ENCODE measurements at places on chromosomes 7 and 10. TPM values are rescaled to one million over a fixed set of nuclear protein-coding genes. Genes with fewer than 3 reads are reported as not detected.

GRCh38 chr10:75825235-75825634 is 393.8 kb downstream of the LRMDA start:
- DNase-seq, result no peak

DNA sequence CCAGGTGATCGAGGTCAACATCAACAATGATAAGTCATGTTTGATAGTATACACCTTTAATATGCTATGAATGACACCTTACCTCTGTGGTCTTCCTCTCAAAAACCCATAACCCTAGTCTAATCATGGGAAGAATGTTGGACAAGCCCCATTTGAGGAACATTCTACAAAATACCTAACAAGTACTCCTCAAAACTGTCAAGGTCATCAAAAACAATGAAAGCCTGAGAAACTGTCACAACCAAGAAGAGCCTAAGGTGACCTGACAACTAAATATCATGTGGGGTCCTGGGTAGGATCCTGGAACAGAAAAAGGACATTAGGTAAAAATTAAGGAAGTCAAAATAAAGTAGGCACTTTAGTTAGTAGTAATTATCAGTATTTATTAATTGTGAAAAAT is 5.9 kb upstream of the NUDCD3 start:
- no peak for DNase-seq

Gene LIPN
- not detected for total RNA-seq

- DNase-seq, result no peak
Measured at GRCh38 chr7:128831178-128831993, 1.2 kb downstream of the FLNC start.

DNA sequence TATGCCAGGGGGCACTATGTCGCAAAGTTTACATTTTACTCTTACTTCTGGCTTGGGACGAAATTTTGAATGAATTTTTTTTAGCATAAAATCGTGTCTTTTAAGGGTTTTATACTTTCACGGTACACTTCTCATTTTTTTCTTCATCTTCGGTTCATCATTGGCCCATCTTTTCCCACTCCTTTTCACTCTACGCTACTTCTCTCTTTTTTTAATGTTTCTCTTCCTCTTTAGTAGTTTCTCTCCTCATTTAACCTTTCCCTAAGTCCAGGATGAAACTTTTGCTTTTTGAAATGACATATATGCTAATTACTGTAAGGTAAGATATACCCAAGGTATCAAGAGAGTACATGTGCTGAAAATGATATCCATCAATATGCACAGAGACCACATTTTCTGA is 39.5 kb downstream of the C7orf33 start:
- DNase-seq, result no peak

- DNase-seq, result peak; percentile 44
Measured at GRCh38 chr7:129911790-129912189, 41.0 kb downstream of the UBE2H start.

GRCh38 chr10:122949296-122949695 is 4.7 kb downstream of the C10orf88 start:
- DNase-seq, result no peak

GRCh38 chr10:87867453-87867852 is 4.0 kb downstream of the PTEN start:
- DNase-seq, result no peak

Gene OR9A2
- not detected for total RNA-seq

- DNase-seq, result no peak
Measured at GRCh38 chr10:84190621-84191020, 3.7 kb upstream of the CDHR1 start.

DNA sequence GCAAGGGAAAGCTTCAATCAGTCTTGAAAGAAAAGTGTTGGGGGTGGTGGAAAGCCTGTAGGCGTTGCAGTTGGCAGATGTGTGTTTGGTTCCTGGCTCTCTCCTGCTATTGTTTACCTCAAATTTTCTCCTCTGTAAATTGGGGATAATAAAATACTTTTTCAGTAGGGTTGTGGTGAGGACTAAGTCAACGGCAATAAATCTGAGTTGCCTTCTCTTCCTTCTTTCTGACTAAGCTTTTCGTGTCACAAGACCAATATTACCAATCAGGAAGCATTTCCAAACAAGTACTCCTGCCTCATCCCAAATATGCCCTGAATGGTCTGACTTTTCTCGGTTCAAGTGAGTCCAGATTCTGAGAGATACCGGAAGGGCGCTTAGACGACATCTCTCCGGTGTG is 54.0 kb downstream of the CREB5 start:
- no peak for DNase-seq

DNA sequence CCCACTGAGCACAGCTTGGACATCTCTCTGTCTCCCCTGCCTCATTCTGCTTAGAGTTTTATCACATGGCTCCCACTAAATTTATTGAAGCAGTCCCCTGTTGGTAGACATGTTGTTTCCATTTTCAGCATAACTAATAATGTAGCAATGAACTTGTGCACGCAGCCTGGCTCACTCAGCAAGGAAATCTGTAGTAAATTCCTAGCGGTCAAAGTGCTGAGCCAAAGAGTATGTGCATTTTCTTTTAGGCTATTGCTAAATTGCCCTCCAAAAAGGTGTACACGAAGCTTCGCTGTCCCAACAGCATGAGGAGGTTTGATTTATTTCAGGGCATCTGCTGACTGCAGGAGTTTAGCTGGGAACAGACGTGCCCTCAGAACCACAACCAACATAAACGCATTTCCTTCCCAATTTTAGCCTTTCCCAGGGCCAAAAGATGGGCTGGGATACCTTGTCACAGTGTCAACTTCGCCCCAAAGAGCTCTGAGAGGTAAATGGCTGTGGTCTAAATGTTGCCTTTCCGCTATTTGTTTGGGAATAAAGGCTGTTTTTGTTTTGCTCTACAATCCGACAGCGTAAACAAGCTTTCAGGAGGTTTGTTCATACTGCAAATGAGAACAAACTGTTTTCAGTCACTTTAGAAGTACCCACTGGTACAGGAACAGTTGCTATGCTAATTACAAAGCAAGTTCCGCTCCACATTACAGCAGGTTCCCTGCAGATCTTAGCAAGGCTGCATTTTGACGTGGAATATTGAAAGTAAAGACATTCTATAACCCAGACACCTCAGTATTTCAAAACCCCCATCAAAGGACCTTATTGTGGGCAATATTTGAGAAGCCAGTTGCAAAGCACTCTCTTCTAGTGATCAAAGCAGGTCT is 16.8 kb downstream of the VSIR start:
- DNase-seq, result no peak

DNA sequence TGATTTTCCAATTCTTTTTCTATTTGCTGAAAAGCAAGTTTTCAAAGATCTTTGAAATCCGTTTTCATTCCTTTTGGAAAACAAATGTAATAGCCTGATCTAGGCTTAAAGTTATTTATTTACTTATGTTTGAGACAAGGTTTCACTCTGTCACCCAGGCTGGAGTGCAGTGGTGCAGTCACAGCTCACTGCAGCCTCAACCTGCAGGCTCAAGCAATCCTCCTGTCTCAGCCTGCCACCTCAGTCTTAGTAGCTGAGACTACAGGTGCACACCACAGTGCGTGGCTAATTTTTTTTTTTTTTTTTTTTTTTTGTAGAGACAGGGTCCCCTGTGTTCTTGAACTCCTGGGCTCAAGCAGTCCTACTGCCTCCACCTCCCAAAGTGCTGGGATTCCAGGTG is 4.6 kb downstream of the ST7 start:
- no peak for DNase-seq

Gene NEBL
- not detected for total RNA-seq

DNA sequence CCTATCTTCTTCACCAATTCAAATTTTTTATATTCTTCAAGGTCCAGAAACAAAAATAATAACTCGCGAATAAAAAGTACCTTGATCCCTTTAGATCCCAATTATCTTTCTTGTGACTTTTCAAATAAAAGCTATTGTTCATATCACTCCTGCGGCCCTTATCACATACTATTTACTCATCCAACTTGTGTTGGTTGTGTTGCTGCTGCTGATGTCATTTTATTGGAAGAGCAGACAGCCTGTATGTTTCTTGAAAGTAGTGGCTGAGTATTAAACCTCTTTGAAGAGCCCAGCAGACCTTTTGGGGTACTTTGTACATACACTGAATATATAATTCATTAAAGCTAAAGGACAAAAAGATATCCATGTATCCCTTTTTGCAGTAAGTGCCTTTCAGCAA is 231.7 kb downstream of the CTNNA3 start:
- DNase-seq, result no peak

DNA sequence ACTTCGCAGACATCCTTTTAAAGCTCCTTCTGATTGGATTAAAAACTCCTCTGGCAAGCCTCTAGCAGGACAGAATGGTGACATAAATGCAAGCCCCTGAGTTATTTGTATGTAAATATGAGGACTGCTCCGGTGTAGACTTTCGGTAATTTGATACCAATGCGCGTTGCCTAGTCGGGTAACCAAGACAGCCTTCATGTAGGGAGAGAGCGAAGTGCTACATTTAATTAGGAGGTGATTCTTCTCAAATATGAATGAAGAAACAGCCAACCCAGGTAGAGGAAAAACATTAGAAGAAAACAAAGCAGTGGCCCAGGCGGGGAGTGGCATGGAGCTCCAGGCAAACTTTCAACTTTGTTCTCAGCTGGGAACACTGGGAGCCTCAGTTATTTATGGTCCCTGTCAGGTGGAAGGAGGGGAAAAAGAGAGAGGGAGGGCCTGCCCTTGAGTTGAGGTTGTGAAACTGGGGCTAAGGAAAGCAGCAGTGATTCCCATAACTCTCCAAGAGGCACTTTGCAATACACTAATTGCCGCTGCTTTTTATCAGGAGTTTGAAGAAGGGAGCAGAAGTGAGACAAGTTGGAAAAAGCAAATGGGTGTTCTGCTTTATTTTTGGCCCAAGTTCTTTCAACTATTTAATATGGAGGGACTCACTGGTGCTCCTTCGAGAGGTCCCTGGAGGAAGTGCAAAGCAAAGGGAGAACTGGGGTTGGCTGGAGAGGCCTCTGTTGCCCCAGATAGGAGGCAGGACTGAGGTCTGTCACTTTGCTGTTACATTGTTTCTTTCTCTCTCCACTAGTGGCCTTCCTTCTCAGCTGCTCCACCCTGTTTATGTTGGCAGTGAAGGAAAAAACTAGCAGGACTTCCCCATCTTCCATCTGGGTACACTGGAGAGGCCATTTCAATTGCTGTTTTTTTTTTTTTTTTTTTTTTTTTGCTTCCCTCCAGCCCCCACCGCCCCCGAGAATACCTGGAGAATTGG is 234.6 kb upstream of the CCDC6 start:
- DNase-seq, result no peak

Gene WNT8B
- not detected for total RNA-seq

- no peak for DNase-seq
Measured at GRCh38 chr10:73554721-73555120, 36.4 kb downstream of the USP54 start.

DNA sequence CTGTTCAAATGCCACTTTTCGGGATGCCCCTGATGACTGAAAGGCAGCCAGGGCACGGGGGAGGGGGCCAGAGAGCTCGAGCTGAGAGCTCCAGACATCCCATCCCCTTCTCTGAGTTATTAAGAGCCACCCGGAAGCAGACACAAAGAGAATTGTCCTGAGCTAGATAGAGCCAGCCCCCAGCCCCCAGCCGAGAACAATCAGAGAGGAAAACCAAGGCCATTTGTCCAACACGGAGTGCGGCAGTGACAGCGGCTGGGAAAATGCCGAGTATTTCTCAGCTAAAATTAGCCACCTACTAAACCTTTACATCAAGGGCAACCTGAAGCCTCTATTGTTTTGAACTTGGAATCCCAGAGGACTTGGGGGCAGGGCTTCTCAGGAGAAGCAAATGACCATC is 51.0 kb downstream of the UNC5B start:
- no peak for DNase-seq

- DNase-seq, result peak; percentile 96
Measured at GRCh38 chr7:46145412-46145811, 224.3 kb upstream of the IGFBP3 start.

Gene CDC14C
- not detected for total RNA-seq

DNA sequence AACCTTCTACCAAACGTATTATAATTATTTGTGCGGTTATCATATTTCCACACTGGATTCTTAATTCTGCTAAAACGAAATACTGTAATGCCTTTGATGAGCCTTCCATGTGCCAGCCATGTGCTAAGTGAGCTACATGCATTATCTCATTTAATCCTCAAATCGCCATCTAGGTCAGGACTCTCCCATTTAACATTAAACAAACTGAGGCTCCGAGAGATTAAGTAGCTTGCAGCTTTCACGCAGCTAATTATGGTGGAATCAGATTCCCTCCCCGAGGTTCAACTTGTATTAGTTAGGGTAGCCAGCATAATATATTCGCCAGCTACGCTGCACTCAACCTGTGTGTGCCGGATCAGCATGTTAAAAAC is 798 bp upstream of the TSPAN33 start:
- DNase-seq, result no peak

GRCh38 chr10:127552446-127552845 is 3.3 kb downstream of the NPS start:
- no peak for DNase-seq

Gene PRSS37
- not detected for total RNA-seq

Gene TIMM23B
- 12.2 TPM for total RNA-seq

Gene VAX1
- not detected for total RNA-seq

Gene TRIM50
- not detected for total RNA-seq

DNA sequence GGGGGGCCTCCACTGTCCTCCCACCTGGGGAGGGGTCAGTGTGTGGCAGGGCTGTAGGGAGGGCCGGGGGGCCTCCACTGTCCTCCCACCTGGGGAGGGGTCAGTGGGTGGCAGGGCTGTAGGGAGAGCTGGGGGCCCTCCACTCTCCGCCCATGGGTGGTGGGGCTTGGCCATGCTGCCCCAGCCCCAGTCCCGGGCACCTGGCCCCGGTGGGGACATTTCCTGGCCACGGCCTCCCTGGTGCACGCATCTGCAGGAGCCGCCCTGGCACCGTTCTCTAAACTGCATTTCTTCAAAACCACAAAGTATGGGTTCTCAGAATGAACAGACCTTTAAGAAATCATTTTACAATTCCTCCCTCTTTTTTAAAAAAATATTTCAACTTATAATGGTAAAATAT is 89.3 kb upstream of the PDGFA start:
- DNase-seq, result no peak

DNA sequence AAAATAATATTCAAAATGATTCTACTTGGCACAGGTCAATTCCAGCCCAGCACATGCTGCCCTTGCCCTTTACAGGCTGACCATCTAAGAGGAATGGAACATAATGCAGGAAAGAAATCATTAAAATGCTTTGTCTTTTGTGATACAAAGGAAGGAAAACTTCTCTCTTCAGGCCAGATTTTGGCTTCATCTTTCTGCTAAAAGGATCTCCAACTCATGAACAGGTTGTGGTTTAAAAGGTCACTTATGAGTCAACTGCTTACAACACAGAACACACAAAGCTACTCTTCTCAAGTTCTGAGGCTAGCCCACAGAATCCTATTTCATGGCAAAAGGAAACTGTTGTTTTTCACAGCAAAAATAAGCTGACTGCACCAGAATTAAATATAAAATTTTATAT is 197.1 kb downstream of the DOCK4 start:
- peak; percentile 44 for DNase-seq
